ENCODE measurements at places on chromosomes 13 and 19. TPM values are rescaled to one million over a fixed set of nuclear protein-coding genes. Genes with fewer than 3 reads are reported as not detected.

DNA sequence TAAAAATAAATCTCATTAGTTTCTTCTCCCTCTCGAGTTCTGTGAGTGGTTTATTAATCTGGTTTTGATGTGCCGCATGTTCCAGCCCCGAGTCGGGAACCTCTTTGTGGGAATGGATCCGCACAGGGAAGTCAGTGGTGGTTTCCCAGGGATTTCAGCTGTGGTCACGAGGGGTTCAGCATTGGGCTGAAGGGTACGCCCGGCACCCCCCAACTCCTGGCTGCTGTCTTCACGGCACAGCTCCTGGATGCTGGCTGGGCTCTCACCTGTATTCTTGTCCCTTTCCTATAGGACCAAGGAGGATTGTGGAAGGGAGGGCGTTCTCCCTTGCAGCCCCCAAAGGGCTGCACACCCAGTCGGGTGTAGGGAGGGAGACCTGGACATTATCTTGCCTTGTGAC is 167.8 kb downstream of the ZNF536 start:
- H3K27me3 ChIP-seq: peaks cover 33% of the 10 kb centered on the region
- no peak overlapping the region for H3K4me3 ChIP-seq
- no peak for DNase-seq
- H3K4me1 ChIP-seq: no peaks in the 10 kb centered on the region
- H3K36me3 ChIP-seq: no peaks in the 10 kb centered on the region

- H3K27me3 ChIP-seq: peaks cover 13% of the 10 kb centered on the region
- peaks cover 20% of the 10 kb centered on the region for H3K4me1 ChIP-seq
- H3K27ac ChIP-seq: peak overlapping the region; percentile 92
- H3K4me3 ChIP-seq: peak overlapping the region; percentile 68
Measured at GRCh38 chr19:45677351-45678230, 9.6 kb downstream of the GIPR start.

DNA sequence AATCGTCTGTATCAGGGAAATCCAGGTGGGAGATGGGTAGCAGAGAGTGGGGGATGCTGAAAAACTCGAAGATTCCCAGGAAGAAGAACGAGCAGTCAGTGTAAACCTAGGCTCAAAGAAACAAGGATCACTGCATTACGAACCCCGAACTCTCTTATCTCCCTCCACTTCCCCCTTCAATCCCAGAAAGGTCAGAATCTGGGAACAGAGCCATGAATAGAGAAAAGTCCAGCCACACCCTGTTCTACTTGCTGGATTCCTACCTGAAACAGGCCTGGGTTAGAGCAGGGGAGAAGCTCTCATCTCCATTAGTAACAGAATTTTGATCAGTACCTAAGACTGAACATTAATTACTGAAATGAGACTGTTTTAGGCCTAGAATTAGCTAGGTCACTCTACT is 24.4 kb downstream of the EPSTI1 start:
- H3K27ac ChIP-seq: peak overlapping the region; percentile 55
- H3K4me1 ChIP-seq: peaks cover 79% of the 10 kb centered on the region
- H3K36me3 ChIP-seq: peaks cover 10% of the 10 kb centered on the region
- no peaks in the 10 kb centered on the region for H3K27me3 ChIP-seq

- no peaks in the 10 kb centered on the region for H3K27me3 ChIP-seq
- H3K27ac ChIP-seq: peak overlapping the region; percentile 51
- peaks cover 25% of the 10 kb centered on the region for H3K4me1 ChIP-seq
- no peak overlapping the region for H3K4me3 ChIP-seq
- H3K36me3 ChIP-seq: no peaks in the 10 kb centered on the region
Measured at GRCh38 chr13:50026788-50027473, 11.7 kb downstream of the KCNRG start.

- no peak overlapping the region for H3K4me3 ChIP-seq
- no peak overlapping the region for H3K27ac ChIP-seq
- no peak for DNase-seq
Measured at GRCh38 chr13:97631158-97631557, 197.2 kb downstream of the RAP2A start.

GRCh38 chr13:57191667-57192066 is 24.7 kb downstream of the PRR20E start:
- H3K4me1 ChIP-seq: no peaks in the 10 kb centered on the region
- no peak overlapping the region for H3K27ac ChIP-seq
- H3K4me3 ChIP-seq: no peak overlapping the region

DNA sequence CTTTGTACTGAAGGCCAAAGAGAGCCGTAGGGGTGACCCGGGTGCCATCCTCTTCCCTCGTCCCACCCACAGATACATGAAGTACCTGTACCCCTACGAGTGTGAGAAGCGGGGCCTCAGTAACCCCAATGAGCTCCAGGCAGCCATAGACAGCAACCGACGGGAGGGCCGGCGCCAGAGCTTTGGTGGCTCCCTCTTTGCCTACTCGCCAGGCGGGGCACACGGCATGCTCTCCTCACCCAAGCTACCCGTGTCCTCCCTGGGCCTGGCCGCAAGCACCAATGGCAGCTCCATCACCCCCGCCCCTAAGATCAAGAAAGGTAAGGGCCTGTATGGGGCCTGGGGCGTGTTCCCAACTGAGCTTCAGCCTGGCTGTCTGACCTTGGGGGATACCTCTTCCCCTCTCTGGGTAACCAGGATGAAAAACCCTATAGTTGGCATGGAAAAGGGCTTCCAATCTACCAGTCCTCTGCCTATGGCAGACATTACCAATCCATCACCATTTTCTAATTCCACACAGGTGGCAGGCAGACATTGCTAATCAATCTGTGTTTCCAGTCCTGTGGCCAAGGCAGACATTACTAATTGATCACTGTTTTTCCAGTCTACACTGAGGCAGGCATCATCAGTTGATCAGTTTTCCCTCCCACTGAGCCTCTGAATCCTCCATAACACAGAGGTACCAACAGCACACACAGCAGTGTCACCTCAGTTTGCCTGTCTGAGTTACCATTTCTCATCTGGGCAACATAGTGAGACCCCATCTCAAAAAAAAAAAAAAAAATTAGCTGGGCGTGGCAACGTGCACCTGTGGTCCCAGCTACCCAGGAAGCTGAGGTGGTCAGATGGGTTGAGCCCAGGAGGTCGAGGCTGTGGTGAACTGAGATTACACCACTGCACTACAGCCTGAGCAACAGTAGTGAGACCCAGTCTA is 19.1 kb upstream of the WDR18 start:
- H3K27me3 ChIP-seq: no peaks in the 10 kb centered on the region
- H3K4me1 ChIP-seq: peaks cover 17% of the 10 kb centered on the region
- no peak for DNase-seq

DNA sequence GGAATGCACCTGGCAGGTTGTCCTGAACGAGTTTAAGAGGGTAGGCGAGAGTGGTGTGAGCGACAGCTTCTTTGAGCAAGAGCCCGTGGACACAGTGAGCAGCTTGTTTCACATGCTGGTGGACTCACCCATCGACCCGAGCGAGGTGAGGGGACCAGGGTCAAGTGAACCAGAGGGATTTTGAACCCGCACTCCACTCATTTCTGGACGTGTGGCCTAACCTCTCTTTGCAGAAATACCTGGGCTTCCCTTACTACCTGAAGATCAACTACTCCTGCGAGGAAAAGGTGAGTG is 1.7 kb downstream of the CATSPERG start:
- peaks cover 15% of the 10 kb centered on the region for H3K4me1 ChIP-seq
- H3K36me3 ChIP-seq: peaks cover 4% of the 10 kb centered on the region
- H3K27me3 ChIP-seq: no peaks in the 10 kb centered on the region
- DNase-seq: no peak

- DNase-seq: no peak
- H3K4me1 ChIP-seq: no peaks in the 10 kb centered on the region
- H3K36me3 ChIP-seq: no peaks in the 10 kb centered on the region
- H3K27ac ChIP-seq: no peak overlapping the region
Measured at GRCh38 chr19:35049456-35049855, 7.9 kb downstream of the HPN start.

- no peak overlapping the region for H3K4me3 ChIP-seq
- H3K27ac ChIP-seq: no peak overlapping the region
- peaks cover 2% of the 10 kb centered on the region for H3K36me3 ChIP-seq
- DNase-seq: no peak
Measured at GRCh38 chr13:66781241-66781640, 448.9 kb downstream of the PCDH9 start.

GRCh38 chr13:106918557-106918860 is 350.6 kb upstream of the ARGLU1 start:
- peak overlapping the region; percentile 77 for H3K4me3 ChIP-seq
- peaks cover 57% of the 10 kb centered on the region for H3K4me1 ChIP-seq
- H3K27ac ChIP-seq: peak overlapping the region; percentile 92
- no peak for DNase-seq
- H3K27me3 ChIP-seq: no peaks in the 10 kb centered on the region

- no peaks in the 10 kb centered on the region for H3K4me1 ChIP-seq
- H3K36me3 ChIP-seq: no peaks in the 10 kb centered on the region
- no peak overlapping the region for H3K27ac ChIP-seq
- no peak overlapping the region for H3K4me3 ChIP-seq
- H3K27me3 ChIP-seq: peaks cover 4% of the 10 kb centered on the region
Measured at GRCh38 chr13:78460176-78460575, 143.2 kb downstream of the POU4F1 start.

SWSAP1 gene
- 2.7 TPM for total RNA-seq

GRCh38 chr19:35107545-35107944 is 8.1 kb upstream of the FXYD3 start:
- DNase-seq: no peak
- peaks cover 2% of the 10 kb centered on the region for H3K4me1 ChIP-seq
- no peak overlapping the region for H3K4me3 ChIP-seq
- no peaks in the 10 kb centered on the region for H3K27me3 ChIP-seq

GRCh38 chr19:15871570-15871969 is 26.3 kb downstream of the CYP4F2 start:
- peaks cover 4% of the 10 kb centered on the region for H3K36me3 ChIP-seq
- H3K4me3 ChIP-seq: no peak overlapping the region
- DNase-seq: no peak
- H3K27ac ChIP-seq: no peak overlapping the region
- H3K27me3 ChIP-seq: no peaks in the 10 kb centered on the region
- H3K4me1 ChIP-seq: no peaks in the 10 kb centered on the region

MAU2 gene
- total RNA-seq: 107 TPM

APBA3 gene
- total RNA-seq: 22.1 TPM

DNA sequence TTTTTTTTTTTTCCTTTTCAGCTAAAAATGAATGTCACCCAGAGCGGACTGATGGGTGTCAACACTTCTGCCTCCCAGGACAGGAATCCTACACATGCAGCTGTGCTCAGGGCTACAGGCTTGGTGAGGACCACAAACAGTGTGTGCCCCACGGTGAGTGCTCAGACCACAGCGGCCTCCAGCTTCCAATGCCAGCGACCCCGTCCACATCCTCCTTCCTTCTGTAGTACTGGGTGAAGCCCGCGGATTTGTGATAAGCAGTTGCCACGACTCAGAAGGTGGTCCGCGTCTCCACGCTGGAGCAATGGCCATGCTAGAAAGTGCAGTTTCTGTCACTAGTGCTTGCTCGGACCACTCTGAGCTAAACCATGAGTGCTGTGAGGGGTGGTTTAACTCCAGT is 6.0 kb downstream of the PROZ start:
- no peak overlapping the region for H3K27ac ChIP-seq
- H3K4me1 ChIP-seq: peaks cover 5% of the 10 kb centered on the region
- H3K36me3 ChIP-seq: peaks cover 24% of the 10 kb centered on the region
- H3K4me3 ChIP-seq: no peak overlapping the region

PINLYP gene
- 14.5 TPM for total RNA-seq

GRCh38 chr19:50204811-50205675 is 1.6 kb downstream of the MYH14 start:
- H3K36me3 ChIP-seq: no peaks in the 10 kb centered on the region
- H3K27ac ChIP-seq: peak overlapping the region; percentile 76
- DNase-seq: peak; percentile 71
- H3K27me3 ChIP-seq: peaks cover 58% of the 10 kb centered on the region

CAPN12 gene
- 6.1 TPM for total RNA-seq

DNA sequence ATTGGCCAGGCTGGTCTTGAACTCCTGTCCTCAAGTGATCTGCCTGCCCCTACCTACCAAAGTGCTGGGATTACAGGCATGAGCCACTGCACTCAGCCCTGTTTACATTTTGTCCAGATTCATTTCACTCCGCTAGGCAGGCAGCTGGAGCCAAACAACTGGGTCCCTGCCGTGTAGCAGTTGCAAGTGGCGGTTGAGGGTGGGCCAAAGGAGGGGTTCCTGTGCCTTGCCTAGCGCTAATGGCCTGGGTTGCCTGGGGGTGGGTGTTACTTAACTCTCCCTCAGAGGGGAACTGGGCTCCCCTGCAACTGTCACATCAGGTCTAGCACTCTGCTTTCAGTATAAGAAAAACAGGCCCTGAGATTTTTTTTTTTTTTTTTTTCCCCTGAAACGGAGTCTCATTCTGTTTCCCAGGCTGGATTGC is 7.4 kb downstream of the ACP5 start:
- DNase-seq: no peak
- H3K4me3 ChIP-seq: no peak overlapping the region
- no peak overlapping the region for H3K27ac ChIP-seq
- H3K27me3 ChIP-seq: no peaks in the 10 kb centered on the region

DNA sequence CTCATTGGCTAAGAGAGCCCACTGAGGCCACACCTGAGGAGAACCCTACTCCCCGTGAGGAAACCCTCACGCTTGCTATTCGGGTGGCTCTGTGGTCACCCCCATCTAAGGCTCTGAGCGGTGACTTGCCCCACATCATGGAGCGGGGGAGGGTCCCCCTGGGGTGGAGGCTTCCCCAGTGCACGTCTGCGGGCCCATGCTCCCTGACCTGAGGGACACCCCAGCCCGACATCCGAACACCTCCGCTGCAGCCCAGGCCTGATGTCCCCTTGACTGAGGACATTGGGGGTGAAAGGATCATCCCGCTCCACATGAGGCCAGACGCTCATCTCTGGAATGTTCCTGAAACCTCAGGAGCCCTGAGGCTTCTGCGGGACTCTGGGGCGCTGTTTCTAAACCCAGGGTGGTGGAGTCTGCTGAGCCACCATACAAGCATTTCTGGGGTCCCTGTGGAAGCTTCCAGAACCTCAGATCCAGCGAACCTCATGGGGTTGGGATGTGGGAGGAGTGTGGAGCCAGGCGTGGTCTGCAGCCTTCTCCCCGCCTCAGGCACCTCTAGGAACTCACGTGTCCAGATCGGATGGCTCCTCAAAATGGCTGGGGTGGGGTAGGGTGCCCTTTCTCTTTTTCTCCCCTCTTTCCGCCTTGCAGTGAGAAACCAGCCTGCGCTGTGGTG is 19.9 kb downstream of the TMED1 start:
- H3K4me3 ChIP-seq: peak overlapping the region; percentile 64
- peak overlapping the region; percentile 96 for H3K27ac ChIP-seq
- no peak for DNase-seq
- H3K27me3 ChIP-seq: no peaks in the 10 kb centered on the region
- peaks cover 31% of the 10 kb centered on the region for H3K36me3 ChIP-seq
- peaks cover 8% of the 10 kb centered on the region for H3K4me1 ChIP-seq

GRCh38 chr19:824885-825284 is 2.8 kb upstream of the AZU1 start:
- no peak for DNase-seq
- H3K4me1 ChIP-seq: peaks cover 6% of the 10 kb centered on the region
- no peaks in the 10 kb centered on the region for H3K36me3 ChIP-seq

- peak overlapping the region; percentile 75 for H3K27ac ChIP-seq
- H3K27me3 ChIP-seq: no peaks in the 10 kb centered on the region
- peaks cover 22% of the 10 kb centered on the region for H3K4me1 ChIP-seq
- no peak for DNase-seq
Measured at GRCh38 chr19:45253396-45254027, 2.4 kb downstream of the MARK4 start.

DNA sequence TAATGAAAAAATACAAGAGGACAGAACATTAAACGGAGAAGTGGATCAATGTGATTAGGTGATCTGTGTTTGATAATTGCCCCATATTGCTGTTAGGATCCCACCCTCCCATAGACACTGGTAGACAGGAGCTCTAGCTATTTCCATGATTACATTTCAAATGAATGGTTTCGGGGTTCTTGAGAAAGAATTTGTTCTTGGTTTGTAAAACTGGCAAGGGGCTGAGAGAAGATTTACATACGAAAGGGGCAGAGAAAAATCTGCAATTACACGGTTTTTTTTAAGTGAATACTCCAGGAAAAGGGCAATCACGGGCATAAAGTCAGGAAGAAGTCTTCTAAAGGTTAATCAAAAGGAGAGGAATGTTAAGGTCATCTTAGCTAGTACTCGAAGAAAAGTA is 2125.7 kb upstream of the PCDH20 start:
- H3K27ac ChIP-seq: no peak overlapping the region
- H3K4me1 ChIP-seq: peaks cover 25% of the 10 kb centered on the region
- no peak for DNase-seq
- no peaks in the 10 kb centered on the region for H3K27me3 ChIP-seq

Measured in mesothelial cell of epicardium (in vitro differentiated cells).